Stimulated activated CD4-positive, alpha-beta T cell treated with anti-CD3 and anti-CD28 coated beads, Interleukin-4, amount 100 ng/mL, for 1 hour (primary cell): ENCODE measurements at places on chromosomes 13 and 19.

DNA sequence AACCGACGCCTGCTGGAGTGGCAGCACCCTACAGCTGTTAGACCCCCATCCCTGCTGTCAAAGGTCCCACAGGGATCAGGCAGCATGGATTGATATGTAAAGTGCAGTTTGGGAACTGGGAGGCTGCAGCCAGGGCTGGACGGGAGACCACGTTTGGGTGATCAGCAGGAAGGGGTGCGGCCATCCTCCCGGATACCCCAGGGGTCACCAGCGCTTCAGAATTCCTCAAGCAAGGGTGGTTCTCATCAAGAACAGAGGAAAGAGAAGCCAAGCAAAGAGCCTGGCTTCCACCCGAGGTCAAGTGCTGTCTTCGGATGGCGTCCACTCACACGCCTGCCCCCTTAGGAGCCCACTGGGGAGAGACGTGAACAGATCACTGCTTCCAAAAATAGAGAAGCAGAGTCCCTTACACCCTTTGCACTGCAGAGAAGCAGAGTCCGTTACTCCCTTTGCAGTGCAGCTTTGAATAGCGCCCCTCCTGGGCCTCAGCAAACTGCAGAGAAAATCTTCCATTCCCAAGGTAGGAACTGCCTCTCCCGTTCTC, 35.5 kb downstream of the DHRS12 start:
- no peak for DNase-seq

DNA sequence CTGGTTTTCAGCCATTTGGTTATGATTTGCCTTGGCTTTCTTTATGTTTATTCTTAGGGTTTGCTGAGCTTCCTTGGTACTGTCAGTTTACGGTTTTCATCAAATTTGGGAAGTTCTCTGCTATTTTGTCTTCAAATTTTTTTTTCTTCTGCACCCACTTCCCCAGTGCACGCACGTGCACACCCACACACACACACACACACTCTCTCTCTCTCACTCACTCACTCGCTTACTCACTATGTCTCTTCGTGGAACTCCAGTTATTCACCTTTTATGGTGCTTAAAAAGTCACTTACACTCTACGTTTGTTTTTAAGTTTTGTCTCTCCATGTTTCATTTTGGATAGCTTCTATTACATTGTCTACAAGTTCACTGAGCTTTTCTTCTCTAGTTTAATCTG, 7.1 kb downstream of the AKAP11 start:
- DNase-seq = no peak

GRCh38 chr13:52130641-52131040, 1.8 kb upstream of the NEK5 start:
- no peak for DNase-seq

- no peak for DNase-seq
Measured at GRCh38 chr13:45327253-45327955, 13.6 kb downstream of the TPT1 start.

DNA sequence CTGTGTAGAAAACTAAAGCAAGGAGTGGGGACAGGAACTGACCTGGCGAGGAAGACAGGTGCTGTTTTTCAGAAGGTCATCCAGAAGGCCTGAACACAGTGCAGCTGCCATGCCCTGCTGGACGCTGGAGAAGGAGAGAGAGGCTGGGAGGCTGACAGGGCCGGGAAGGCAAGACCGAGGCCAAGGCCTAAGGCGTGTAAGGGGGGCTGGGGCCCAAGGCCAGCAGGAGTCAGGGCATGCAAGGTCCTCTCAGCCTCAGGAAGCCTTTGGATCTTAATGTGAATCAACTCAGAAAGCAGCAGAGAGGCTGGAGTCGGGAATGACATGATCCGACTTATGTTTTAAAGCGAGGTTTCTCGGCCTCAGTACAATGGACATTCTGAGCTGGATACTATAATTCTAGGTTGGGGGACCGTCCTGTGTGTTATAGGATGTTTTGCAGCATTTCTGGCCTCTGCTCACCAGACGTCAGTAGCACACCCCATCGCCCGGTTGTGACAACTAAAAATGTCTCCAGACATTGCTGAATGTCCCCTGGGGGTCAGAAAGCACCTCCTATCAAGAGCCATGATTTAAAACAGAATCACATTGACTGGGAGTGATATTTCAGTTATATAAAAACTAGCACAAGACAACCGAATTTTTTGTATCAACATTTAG, 530.4 kb downstream of the MYO16 start:
- DNase-seq = no peak

DNA sequence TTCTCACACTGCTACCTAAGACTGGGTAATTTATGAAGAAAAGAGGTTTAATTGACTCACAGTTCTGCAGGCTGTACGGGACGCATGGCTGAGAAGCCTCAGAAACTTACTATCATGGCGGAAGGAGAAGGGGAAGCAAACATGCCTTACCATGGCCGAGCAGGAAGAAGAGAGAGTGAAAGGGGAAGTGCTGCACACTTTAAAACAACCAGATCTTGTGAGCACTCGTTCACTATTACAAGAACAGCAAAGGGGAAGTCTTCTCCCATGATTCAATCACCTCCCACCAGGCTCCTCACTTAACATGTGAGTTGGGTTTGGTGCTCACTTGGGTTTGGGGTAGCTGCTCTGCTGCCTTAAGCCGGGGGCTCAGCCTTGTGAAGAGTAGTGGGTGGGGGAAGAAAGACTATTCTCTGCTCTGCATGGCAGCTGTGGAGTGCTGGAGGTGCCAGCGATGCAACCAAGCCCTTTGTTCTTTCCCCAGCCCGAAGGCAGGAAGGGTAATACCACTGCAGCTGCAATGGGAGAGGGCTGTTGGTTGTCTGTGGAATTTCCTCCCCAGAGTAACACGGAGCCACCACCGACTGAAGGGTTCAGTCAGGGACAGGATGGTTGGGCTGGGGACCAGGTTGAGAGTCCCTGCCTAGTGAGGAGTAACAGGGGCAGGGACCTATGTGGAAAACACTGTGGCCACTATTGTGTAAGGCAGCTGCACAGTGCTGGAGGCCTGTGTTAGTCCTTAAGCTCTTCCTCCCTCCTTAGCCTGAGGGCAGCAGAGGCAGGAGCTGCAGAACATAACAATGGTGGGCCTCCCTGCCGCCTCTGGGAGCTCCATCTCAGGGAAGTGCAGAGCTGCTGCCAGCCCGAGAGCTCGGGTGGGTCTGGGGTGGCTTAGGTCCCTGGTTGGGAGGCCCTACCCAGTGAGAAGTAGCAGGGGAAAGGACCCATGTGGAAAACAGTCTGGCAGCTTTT, 1262.5 kb downstream of the EFNB2 start:
- no peak for DNase-seq

DNA sequence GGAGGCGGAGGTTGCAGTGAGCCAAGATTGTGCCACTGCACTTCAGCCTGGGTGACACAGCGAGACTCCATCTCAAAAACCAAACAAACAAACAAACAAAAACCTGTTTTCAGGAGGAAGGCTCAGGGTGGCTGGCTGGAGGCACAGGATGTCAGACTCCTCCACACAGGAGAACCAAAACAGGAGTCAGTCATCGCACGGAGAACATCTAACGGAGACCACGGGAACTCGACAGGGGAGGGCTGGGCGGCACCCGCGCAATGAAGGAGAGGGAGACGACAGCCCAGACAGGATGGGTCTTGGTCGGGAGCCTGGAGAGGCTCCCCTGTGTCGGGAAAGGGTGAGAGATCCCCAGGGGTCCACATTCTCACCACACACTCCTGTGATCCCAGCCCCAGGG, 20.8 kb upstream of the SLC7A9 start:
- no peak for DNase-seq

DNA sequence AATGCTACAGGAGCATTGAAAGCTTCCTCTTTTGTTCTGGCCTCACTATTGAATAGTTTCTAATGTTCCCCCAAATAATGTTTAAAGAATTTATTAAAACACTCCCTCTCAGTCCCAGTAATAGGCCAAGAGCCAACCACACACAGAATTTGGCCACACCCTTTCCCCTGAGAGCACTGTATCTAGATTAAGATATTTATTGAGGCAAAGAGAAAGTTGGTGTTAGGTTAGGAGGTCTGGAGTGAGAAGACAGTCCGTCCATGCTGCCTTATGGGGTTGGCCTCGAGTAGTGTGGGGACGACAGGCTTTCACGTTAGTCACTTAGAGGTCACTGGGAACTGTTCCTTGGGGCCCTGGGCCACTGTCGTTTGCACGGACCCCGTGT, 122.9 kb upstream of the RNF113B start:
- no peak for DNase-seq

GRCh38 chr19:12802267-12803106, 618 bp downstream of the THSD8 start:
- no peak for DNase-seq

DNA sequence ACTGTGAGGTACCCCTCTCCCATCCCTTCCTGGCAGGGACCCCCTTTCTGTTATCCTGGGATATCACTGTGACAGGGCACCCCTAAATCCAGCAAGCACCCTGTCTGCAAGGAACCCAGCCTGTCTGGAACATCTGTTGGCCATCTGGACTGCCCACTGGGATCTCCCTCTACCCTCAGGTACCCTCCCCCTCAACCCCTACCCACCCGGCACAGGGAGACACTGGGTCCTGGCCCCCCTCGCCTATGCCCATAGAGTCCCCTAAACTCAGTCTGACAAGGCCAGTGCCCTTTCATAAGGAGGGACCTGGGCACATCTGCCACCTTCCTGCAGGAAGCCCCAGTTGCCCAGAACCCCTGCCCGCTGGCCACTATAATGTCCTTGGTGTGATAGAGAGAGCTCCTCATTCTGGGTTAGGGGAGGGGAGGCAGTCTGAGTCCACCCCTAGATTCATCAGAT, 2.8 kb upstream of the SLC27A5 start:
- no peak for DNase-seq

DNA sequence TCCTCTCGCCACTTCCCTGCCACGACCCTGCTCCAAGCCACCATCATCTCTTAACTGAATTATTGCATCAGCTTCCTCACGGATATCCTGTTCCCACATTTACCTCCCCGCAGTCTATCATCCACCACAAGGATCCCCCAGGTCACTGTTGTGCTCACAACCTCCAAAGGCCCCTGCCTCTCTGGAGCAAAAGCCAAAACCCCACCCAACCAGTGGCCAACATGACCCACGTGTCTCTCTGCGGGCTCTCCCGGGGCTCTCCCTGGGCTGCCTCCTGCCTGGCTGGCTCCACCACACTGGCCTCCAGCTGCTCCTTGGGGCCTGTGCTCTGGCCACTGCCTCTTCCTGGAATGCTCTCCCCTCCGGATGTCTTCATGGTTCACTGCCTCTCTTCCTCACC, 809.3 kb downstream of the UQCRFS1 start:
- no peak for DNase-seq

- DNase-seq = no peak
Measured at GRCh38 chr13:44961997-44962396, 27.3 kb downstream of the NUFIP1 start.

GRCh38 chr19:48636859-48637448, at the start of gene DBP:
Gene DBP, minus strand, starts transcription at chr19:48637379. Its CDS starts 385 bp downstream, at chr19:48636994.
- no peak for DNase-seq

DNA sequence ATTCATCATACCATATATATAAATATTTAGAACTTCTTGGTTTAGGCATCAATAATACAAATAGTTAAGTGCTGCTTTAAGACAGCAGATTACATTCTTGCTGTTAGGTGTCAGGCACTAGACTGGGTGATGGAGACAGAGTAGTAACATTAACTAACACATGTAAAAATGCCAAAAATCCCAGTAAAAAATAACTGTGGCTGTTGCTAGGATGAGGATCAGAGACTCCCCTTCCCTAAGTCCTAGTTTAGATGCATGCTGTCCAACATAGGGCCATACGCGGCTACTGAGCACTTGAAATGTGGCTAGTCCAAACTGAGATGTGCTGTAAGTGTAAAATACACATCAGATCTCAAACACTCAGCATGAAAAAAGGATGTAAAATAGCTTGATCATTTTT, 94.7 kb downstream of the CDADC1 start:
- no peak for DNase-seq

DNA sequence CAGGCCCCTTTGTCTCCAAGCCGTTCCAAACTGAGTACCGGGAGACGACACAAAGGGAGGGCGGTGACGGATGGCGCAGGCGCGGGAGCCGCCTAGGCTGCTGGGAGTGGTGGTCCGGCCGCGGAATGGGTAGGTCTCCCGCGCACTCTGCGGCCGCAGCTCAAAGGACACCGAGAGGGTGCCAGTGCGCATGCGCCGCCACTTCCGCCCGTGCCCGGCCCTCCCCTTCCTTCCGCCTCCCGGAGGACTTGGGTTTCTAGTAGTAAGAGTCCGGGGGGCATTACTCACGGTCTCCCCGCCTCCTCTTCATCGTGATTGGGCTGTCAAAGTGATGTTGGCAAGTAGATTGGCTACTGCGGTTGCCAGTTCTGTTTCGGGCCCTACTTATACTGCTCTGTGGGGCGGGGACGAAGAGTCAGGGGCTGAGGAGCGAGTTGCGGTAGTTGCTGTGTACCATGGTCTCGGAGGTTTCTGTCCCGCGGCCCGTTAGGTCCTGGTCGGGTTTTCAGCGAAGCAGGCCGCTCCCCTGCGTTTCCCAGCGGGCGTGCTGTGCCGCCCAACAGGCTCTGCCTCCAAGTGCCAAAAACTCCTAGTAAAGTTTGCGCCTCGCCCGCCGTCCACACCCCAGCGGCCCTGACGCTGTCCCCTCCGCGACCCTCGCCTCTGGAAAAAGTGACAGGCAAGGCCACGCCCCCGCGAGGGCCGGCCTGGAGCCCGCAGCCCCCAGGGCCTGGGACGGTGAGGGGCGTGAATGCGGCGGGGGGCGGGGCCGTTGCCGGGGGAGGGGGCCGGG, 455 bp upstream of the ING1 start:
- DNase-seq = peak; percentile 98

- DNase-seq = no peak
Measured at GRCh38 chr13:79604752-79605151, 123.8 kb downstream of the NDFIP2 start.

DNA sequence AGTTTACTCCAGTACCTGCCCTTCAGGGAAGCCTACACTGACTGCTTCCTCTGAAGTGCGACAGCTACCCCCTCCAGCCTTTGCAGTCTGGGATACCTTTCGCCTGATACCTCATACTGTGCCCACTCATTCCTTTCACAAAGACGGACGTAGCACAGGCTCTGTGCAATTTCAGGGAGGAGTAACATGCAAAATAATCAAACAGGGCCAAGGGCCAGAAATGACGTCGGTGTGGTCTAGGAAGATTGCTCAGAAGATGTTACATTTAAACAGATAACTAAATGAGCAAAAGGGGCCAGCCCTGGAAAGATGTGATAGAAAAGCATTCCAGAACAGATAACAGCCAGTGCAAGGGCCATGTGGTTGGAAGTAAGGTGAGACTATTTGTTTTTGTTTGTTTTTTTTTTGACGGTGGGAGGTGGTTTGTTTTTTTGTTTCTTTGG, 6.6 kb upstream of the DDX39A start:
- no peak for DNase-seq

GRCh38 chr19:40589591-40590429, 11.4 kb upstream of the LTBP4 start:
- no peak for DNase-seq

- DNase-seq = no peak
Measured at GRCh38 chr19:42619271-42619670, 24.5 kb upstream of the CEACAM8 start.
